ENCODE measurements at places on chromosomes 5 and 9. TPM values are rescaled to one million over a fixed set of nuclear protein-coding genes. Genes with fewer than 3 reads are reported as not detected.

- peak overlapping the region; percentile 66 for H3K4me3 ChIP-seq
- peaks cover 42% of the 10 kb centered on the region for H3K27me3 ChIP-seq
- DNase-seq: peak; percentile 67
- H3K4me1 ChIP-seq: peaks cover 34% of the 10 kb centered on the region
- H3K36me3 ChIP-seq: no peaks in the 10 kb centered on the region
- peak overlapping the region; percentile 31 for H3K27ac ChIP-seq
Observed at GRCh38 chr5:1004461-1005248, 3.9 kb upstream of the NKD2 start.

DNA sequence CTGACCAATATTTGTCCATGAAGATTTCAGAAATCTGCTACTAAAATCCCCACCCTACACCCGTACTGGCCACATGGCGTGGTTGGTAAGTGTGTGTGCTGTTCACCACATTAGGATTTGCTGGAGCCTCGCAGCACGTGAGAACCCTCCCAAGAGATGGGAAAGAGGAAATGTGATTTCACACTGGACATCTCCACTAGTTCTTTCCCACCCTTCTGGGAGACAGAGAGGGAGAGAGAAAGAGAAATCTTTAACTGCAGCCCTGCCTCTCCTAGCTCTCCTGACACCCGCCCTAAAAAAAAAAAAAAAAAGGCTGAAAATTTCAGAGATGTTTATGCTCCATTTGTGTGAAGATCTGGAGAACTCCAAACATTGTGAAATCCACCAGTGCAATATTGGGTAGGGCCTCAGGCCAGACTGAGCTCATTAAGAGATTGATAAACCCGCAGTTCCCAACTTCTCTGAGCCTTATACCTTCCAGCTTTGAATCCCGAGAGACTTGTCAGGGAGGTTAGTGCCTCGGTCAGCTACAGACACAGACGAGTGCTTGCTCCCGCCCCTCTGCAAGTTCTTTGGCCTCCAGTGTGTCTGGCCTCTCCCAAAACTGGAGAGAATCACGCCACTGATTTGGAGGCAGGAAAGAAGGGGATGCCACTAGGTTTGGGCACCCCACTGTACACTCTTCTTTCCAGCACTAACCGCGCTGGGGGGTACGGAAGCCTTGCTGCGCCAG is 1.9 kb downstream of the SPRY4 start:
- no peaks in the 10 kb centered on the region for H3K36me3 ChIP-seq
- no peak overlapping the region for H3K27ac ChIP-seq
- peaks cover 28% of the 10 kb centered on the region for H3K27me3 ChIP-seq
- DNase-seq: no peak
- peaks cover 38% of the 10 kb centered on the region for H3K4me1 ChIP-seq
- peak overlapping the region; percentile 74 for H3K4me3 ChIP-seq

- H3K4me3 ChIP-seq: no peak overlapping the region
- H3K36me3 ChIP-seq: no peaks in the 10 kb centered on the region
- no peaks in the 10 kb centered on the region for H3K27me3 ChIP-seq
- H3K27ac ChIP-seq: no peak overlapping the region
Observed at GRCh38 chr9:13705918-13706317, 426.4 kb upstream of the MPDZ start.

- DNase-seq: no peak
- H3K4me3 ChIP-seq: no peak overlapping the region
- no peaks in the 10 kb centered on the region for H3K4me1 ChIP-seq
- H3K27ac ChIP-seq: no peak overlapping the region
- no peaks in the 10 kb centered on the region for H3K36me3 ChIP-seq
Observed at GRCh38 chr9:136193127-136193890, 11.6 kb downstream of the LHX3 start.

DNA sequence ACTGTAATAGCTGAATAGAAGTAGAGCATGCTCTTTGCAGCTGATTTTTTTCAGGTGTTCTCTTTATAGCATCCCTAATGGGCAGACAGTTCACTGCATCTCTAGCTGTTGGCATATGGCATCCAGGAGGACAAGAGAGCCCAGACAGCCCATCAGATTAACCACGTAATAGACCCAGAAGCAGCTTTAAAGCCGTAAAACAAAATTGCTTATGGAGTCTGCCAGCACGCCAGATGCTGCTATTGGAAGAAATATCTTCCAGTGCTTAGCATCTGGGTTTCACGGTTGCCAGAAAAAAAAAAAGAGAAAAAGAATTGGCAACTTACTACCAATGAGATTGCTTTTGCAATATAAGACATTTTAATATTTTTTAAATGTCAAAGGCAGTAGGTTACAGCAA is 869.4 kb upstream of the NUDT12 start:
- H3K27ac ChIP-seq: no peak overlapping the region
- DNase-seq: no peak
- no peaks in the 10 kb centered on the region for H3K36me3 ChIP-seq

DNA sequence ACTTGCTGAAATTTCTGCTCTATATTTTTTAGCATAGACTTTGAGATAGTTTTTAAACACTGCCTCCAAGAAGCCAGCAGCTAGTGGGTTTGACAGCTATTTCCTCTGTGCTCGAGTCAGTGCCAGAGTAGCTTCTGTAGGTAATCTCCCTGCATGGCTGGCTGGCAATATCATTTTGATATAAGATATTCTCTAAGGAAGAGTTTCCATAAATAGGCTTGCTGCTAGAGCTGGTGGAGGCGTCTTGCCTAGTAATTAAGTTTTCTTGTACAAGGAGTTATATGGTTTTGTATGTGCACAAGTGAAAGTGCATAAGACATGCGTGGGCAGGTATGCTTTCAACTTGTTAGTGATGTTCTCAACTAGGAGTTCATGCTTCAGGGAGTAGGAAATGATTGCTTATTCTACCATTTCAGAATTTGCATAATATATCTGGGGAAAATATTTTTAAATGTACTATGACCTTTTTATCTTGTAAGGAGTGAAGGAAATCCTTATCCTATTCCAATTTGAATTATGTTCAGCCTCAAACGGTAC is 74.1 kb upstream of the CCL21 start:
- H3K4me3 ChIP-seq: no peak overlapping the region
- H3K27ac ChIP-seq: no peak overlapping the region
- no peak for DNase-seq

DNA sequence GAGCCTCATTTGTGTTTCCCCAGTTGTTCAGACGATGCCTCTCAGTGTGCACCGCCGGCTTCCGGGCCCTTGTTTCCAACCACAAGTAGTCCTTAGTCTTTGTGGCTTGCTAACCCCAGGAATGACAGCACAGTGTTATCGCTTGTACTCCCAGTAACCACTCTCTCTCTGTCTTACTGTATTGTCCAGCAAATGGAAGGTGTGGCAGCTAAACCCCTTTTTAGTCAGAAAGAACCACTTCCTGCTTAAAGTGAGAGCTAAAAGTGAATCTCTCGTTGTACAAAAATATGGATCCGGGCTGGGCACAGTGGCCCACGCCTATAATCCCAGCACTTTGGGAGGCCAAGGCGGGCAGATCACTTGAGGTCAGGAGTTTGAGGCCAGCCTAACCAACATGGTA is 61.3 kb downstream of the ENC1 start:
- H3K4me1 ChIP-seq: peaks cover 47% of the 10 kb centered on the region
- DNase-seq: peak; percentile 81
- peak overlapping the region; percentile 31 for H3K27ac ChIP-seq
- no peaks in the 10 kb centered on the region for H3K36me3 ChIP-seq
- H3K27me3 ChIP-seq: peaks cover 21% of the 10 kb centered on the region
- H3K4me3 ChIP-seq: peak overlapping the region; percentile 38

GRCh38 chr9:92631452-92632343 is 38.2 kb downstream of the IPPK start:
- H3K4me3 ChIP-seq: no peak overlapping the region
- H3K27ac ChIP-seq: no peak overlapping the region
- H3K27me3 ChIP-seq: no peaks in the 10 kb centered on the region
- H3K4me1 ChIP-seq: peaks cover 6% of the 10 kb centered on the region

GRCh38 chr9:102225841-102226441 is 487.5 kb upstream of the GRIN3A start:
- no peaks in the 10 kb centered on the region for H3K27me3 ChIP-seq
- H3K27ac ChIP-seq: no peak overlapping the region
- H3K4me3 ChIP-seq: no peak overlapping the region
- DNase-seq: no peak
- no peaks in the 10 kb centered on the region for H3K36me3 ChIP-seq

DNA sequence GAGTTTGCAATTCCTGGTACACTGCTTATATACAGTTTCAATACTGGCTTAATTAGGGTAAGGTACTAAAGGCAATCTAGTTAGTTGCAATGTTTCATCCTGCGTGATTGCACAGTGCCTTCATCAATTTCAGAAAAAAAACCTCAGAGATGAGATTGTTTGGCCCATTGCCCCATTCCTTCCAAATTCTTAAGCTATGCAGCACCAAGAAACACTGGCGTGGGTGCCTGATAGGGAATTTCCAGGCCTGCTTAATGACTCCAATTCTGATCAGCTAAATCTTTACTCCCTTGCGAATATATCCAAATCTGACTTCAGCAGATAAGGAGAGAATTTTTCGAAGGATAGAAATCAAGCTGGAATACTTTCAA is 35.9 kb upstream of the GAS1 start:
- no peak for DNase-seq
- no peak overlapping the region for H3K27ac ChIP-seq
- no peak overlapping the region for H3K4me3 ChIP-seq

The NUTM2G gene
- not detected for total RNA-seq

The FSTL4 gene
- total RNA-seq: not detected

The DDX4 gene
- total RNA-seq: 0.50 TPM

The OR5C1 gene
- not detected for total RNA-seq

The MEGF10 gene
- total RNA-seq: not detected

The TIMD4 gene
- total RNA-seq: 2.4 TPM

Measured in activated CD4-positive, alpha-beta memory T cell treated with anti-CD3 and anti-CD28 coated beads, Interleukin-2, amount 10 ng/mL, durations not matched to agents 7 days and 5 days (primary cell).